Esophagus muscularis mucosa (tissue), 4 donors: ENCODE measurements at places on chromosomes 16 and 17. TPM values are rescaled to one million over a fixed set of nuclear protein-coding genes. Genes with fewer than 3 reads are reported as not detected.

GRCh38 chr17:3917391-3917931, 1.2 kb upstream of the P2RX1 start:
- H3K27ac ChIP-seq, result peak overlapping the region; percentile 78
- H3K4me1 ChIP-seq, result peaks cover 40% of the 10 kb centered on the region
- no peak for DNase-seq
- H3K27me3 ChIP-seq, result no peaks in the 10 kb centered on the region
- H3K36me3 ChIP-seq, result no peaks in the 10 kb centered on the region
- no peak overlapping the region for H3K4me3 ChIP-seq

- no peaks in the 10 kb centered on the region for H3K27me3 ChIP-seq
- no peak overlapping the region for H3K27ac ChIP-seq
- no peak for DNase-seq
- no peaks in the 10 kb centered on the region for H3K4me1 ChIP-seq
Measured at GRCh38 chr16:64412578-64413280, 709.1 kb downstream of the CDH11 start.

GRCh38 chr17:14859542-14859941, 405.6 kb downstream of the PMP22 start:
- no peak for DNase-seq
- no peaks in the 10 kb centered on the region for H3K27me3 ChIP-seq
- no peaks in the 10 kb centered on the region for H3K4me1 ChIP-seq
- no peaks in the 10 kb centered on the region for H3K36me3 ChIP-seq
- H3K27ac ChIP-seq, result no peak overlapping the region

DNA sequence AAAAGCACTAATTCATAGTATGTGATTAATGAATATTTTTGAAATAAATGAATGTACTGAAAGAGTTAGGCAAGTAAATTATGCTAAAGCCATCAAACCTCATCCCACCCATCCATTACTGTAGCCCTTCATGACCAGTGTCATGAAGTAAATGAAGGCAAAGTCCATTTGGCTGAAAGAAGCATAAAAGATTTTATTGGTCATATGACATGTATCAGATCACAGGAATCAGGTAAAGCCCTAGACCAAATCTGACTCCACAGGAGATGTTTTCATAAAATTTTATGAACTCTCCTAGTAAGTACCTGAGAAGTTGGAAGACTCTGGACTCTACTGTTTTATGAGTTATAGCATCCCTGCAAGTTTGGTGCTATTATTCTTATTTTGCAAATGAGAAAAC, 213.5 kb downstream of the TMEM114 start:
- DNase-seq, result no peak
- H3K27me3 ChIP-seq, result no peaks in the 10 kb centered on the region
- no peaks in the 10 kb centered on the region for H3K4me1 ChIP-seq
- H3K4me3 ChIP-seq, result no peak overlapping the region
- H3K36me3 ChIP-seq, result no peaks in the 10 kb centered on the region
- H3K27ac ChIP-seq, result no peak overlapping the region

DNA sequence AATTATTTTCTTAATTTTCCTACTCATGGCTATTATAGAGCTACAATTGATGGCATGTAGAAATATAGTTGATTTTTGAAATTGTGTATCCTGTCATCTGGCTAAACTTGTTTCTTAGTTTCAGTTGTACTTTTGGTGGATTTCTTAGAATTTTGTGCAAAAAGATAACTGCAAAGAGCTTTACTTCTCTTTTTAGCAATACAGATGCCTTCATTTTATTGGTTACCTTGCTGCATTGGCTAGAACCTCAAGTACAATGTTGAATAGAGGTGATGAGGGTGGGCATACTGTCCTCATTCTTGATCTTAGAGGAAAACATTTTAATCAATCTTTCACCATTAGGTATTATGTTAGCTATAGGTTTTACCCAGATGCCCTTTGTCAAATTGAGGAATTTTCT, 67.9 kb downstream of the METRNL start:
- H3K36me3 ChIP-seq, result no peaks in the 10 kb centered on the region
- no peak overlapping the region for H3K4me3 ChIP-seq
- DNase-seq, result no peak
- H3K4me1 ChIP-seq, result peaks cover 20% of the 10 kb centered on the region

DNA sequence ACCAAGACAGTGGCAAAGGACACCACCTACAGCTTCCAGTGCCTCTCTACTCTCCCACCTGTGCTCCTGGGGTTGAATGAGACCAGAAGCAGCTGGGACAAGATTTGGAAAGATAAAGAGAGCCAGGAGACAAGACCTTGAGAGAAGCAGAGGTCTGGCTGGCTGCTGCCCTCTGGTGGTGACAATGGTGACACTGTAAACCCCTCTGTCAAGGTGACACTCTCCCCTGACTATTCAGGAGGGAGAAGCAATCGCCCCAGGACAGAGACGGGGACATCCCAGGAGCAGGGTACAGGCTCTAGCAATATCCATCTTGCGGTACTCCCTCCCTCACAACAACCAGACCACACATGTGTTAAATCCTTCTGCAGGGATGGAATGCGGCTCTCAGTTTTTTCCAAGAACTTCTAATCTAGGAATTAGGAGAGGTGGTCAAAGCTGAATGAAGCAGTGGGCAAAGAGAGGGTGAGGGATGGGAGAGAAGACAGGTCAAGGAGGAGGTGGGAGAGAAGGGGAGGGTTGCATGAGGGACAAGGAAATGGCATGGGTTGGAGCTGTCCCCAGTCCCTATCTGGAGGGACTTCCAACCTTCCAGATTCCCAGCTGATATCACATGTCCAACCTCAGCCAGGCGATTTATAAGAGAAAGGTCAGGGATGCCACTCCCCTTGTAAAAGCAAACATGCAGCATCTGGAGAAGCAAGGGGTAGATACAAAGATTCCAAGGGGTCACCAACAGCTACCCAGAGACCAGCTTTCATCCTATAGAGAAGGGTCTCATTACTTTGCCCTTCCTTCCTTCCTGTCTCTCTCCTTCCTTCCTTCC, 2.9 kb downstream of the PHOSPHO1 start:
- peaks cover 23% of the 10 kb centered on the region for H3K27me3 ChIP-seq
- no peaks in the 10 kb centered on the region for H3K36me3 ChIP-seq
- H3K4me3 ChIP-seq, result no peak overlapping the region
- no peak overlapping the region for H3K27ac ChIP-seq

GRCh38 chr17:73490851-73491250, 153.4 kb downstream of the SDK2 start:
- no peak for DNase-seq
- H3K4me3 ChIP-seq, result no peak overlapping the region
- H3K36me3 ChIP-seq, result no peaks in the 10 kb centered on the region
- H3K27me3 ChIP-seq, result no peaks in the 10 kb centered on the region
- H3K27ac ChIP-seq, result no peak overlapping the region

DNA sequence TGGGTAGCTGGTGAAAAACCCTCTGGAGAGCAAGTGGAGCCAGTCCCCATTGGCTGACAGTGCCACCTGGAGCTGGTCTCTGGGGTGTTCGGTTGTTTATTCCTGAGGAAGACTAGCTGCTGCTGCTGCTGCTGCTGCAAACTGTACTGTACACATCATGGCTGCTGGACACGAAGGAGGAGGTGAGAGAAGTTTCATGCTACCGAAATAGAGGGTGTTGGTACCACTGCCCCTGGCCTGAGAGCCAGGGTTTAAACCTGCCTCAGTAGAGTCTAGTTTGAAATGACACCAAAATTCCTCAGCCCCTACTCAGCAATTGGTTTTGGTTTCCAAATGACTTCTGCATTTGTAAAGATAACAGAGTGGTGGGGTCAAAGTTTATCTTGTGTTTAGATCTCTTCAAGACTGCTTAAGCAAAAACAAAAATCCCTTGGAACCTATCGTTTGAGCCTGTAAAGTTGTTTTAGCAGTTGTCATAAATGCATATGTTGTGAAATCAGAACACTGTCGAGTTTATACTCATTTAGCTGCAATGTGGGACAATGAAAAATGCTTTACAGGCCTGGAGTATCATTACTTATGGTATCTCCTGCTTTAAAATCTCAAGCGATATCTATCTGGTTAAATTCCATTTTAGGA, 40.8 kb downstream of the CYB5B start:
- H3K36me3 ChIP-seq, result peaks cover 12% of the 10 kb centered on the region
- no peaks in the 10 kb centered on the region for H3K4me1 ChIP-seq
- no peak overlapping the region for H3K27ac ChIP-seq
- no peak for DNase-seq
- no peaks in the 10 kb centered on the region for H3K27me3 ChIP-seq

DNA sequence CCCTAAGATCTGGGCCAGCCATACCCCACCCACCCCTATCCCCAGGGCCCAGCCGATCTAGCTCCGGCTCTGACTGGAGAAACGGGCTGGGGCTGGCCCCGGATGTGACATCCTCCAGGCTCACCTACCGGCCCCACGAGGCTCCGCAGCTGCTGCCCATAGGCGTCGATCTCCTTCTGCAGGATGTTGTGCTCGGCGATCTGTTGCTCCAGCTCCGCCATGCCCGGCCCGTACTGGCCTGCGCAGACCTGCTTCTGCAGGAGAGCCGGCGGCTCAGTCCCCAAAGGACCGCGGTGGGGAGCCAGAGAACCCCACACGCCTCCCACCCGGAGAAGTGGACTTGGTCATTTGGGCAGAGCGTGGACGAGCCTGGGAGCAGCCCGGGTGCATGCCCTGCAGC, 4.8 kb downstream of the EVPL start:
- no peaks in the 10 kb centered on the region for H3K27me3 ChIP-seq
- H3K36me3 ChIP-seq, result no peaks in the 10 kb centered on the region
- no peak overlapping the region for H3K4me3 ChIP-seq
- H3K27ac ChIP-seq, result no peak overlapping the region

DNA sequence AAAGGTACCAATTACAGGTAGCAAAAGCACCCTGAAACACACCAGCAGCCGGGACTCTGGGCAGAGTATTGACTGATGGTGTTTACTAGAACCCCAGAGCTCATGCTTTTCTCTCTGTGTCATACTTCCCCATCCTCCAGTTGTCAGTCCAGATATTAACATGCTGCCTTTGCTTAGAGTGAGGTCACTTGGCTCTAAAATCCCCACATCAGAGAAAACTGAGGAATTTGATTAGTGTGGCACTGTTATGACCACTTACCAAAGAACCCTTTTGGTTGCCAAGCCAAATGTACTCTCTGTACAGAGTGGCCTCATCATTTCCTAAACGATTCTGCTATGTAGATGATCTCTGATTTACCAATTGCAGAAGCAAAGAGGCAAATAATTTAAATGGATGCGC, 80.4 kb downstream of the ABCC12 start:
- H3K4me1 ChIP-seq, result no peaks in the 10 kb centered on the region
- H3K4me3 ChIP-seq, result no peak overlapping the region
- no peaks in the 10 kb centered on the region for H3K27me3 ChIP-seq

GRCh38 chr16:83577078-83577745, 230.6 kb upstream of the HSBP1 start:
- no peak overlapping the region for H3K4me3 ChIP-seq
- no peaks in the 10 kb centered on the region for H3K36me3 ChIP-seq
- no peak for DNase-seq

- no peak for DNase-seq
- no peak overlapping the region for H3K4me3 ChIP-seq
- no peaks in the 10 kb centered on the region for H3K4me1 ChIP-seq
- H3K36me3 ChIP-seq, result no peaks in the 10 kb centered on the region
- H3K27me3 ChIP-seq, result no peaks in the 10 kb centered on the region
Measured at GRCh38 chr17:6041246-6041645, 28.9 kb upstream of the WSCD1 start.

Gene SPATA22
- total RNA-seq, result 0.39 TPM

Gene G6PC1
- total RNA-seq, result not detected

Gene KRT20
- 0.52 TPM for total RNA-seq

Gene KRTAP2-1
- not detected for total RNA-seq

Gene ACSM2A
- not detected for total RNA-seq
